ENCODE measurements at places on chromosomes 1 and 21.

DNA sequence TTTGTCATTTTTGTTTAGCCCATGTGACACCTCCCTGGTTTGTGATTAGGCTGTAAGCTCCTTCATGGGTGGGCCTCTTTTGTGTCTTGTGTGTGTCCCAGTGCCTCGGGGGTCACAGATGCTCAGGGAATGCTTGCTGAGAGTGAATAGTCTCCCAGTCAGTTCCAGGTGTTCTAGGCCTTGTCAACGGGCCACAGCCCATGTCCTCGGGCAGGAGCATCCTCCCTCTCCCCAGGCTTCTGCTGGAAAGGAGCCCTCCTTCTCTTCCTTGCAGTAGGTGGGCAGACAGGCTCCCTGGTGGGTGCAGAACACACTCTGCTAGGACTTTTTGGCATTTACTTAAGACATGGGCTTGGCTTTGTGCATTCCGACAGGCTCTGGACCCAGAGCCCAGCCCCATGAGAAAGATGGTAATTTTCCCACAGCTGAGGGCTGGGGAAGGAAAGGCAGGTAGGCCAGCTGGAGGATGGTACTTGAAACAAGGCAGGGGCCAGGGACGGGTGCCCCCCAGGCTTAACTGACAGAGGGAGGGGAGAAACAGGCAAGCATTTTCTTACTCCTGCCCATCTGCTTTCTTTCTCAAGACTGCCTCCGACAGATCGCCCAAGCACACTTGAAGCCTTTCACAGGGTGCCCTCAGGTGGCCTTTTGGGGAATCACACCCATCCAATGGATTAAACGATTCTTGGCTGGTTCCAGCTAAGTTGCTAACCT lies 7.1 kb upstream of the CPLANE2 start:
- peak; percentile 90 for DNase-seq

DNA sequence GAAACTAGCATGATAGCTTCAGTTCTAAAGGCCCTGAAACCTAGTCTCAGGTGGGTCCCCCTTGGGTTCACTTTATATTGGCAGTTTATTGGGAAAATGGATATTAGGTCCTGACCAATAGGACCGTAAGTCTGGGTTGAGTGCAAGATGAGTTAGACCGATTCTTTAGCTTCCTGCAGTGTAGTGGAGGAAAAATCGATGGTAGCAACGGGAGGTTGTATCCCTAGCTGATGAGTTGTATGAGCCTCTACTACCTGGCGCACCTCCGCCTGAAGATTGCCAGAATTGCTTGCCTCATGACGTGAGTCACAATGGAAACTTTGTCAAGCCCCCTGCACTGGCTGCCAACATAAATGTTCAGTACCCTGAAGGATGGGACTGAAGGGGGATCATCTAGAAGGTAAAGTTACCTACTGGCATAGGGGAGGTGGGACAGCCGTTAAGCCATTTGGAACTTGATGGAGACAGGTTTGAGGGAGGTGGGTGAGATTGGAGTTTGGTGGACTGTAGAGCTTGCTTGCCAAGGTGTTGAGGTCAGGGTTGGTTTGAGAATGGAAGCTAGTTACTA lies 3.9 kb downstream of the RCC1 start:
- DNase-seq: peak; percentile 69

DNA sequence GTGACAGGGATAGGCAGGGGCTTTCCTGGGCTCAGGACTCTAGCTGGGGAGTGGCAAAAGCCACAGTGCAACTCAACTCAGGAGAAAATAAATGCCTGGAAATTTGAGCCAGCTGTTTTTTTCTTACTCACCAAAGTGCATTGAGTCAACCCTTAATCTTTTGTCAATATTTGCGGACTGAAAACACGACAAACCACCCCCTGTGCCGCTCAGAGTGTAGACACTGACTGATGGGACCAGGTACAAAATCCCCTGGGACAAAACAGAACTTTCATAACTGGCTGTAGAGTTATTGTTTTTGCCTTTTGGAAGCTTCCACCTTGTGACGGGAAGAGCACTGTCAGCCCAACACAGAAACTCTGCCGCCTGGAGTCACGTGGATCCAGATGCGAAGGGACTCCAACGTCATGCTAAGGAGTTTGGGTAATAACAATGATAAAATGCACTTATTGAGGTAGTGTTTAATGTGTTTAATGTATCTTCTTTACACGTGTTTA lies 164.6 kb downstream of the PLPP3 start:
- DNase-seq: no peak

DNA sequence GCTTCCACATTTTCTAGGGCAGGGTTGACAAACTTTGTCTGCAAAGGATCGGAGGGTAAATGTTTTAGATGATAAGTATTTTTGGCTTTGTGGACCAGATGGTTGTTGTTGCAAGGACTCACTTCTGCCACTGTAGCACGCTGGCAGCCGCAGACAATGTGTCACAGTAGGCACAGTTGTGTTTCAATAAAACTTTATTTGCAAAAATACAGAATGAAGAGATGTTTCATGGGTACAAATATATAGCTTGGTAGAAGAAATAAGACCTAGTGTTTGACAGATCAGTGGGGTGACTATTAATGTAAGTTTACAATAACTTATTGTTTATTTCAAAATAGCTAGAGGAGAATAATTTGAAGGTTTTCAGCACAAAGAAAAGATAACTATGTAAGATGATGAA lies 127.8 kb downstream of the GRIK3 start:
- DNase-seq: no peak

DNA sequence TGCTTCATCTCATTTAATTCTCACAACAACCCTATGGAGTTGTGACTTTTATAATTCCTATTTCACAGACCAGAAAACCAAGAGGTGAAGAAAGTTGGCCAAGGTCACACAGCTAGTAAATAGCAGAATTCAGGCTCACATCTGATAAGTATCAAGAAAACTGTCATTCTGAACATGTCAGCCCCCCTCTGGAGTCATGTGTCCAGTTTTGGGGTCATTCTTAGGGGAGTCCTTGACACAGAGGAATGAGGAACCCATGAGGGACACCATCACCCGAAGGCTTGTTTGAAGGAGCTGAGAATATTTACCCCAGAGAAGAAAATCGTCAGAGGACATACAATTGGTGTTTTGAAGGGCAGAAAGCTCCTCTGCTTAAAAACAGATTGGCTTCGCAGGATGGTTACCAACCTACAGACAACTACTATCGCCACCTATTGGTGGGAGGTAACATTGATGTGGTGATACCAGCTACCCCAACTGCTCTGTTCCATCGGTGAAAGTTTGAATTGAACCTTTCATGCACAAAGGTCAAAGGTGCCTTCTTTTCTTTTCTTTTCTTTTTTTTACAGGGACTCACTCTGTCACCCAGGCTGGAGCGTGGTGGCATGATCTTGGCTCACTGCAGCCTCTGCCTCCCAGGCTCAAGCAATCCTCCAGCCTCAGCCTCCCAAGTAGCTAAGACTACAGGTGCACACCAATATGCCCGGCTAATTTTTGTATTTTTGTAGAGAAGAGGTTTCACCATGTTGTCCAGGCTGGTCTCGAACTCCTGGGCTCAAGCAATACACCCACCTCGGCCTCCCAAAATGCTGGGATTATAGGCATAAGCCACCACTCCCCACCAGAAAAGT lies 31.3 kb downstream of the NCMAP start:
- DNase-seq: peak; percentile 70

- peak; percentile 100 for DNase-seq
These were observed 37.0 kb downstream of the NUAK2 start for GRCh38 chr1:205284420-205285144.

DNA sequence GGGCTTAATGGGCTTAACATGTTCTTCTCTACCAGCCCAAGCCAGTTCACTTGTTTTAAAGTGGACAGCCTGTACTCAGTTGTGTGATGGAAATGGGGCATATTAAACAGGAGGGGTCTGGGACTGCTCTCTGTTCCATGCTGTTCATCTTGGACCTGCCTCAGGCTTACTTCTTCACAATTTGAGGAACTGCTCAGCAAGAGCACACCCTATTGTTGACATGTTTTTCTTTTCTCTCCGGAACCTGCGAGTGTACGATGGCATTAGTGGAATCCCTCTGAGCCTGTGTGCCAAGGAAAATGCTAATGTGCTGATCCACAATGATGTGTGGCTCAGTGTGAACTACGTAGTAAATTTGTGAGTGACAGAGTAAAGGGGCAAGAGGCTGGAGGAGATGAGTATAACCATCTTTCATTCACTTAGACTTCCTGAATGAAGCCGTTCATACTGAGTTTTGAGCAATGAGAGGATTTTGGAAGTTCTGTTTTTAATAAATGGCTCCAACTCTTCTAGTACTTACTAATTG lies 6.9 kb downstream of the AHCYL1 start:
- no peak for DNase-seq

GRCh38 chr1:159915571-159916241 lies 9.6 kb downstream of the TAGLN2 start:
- DNase-seq: peak; percentile 96

DNA sequence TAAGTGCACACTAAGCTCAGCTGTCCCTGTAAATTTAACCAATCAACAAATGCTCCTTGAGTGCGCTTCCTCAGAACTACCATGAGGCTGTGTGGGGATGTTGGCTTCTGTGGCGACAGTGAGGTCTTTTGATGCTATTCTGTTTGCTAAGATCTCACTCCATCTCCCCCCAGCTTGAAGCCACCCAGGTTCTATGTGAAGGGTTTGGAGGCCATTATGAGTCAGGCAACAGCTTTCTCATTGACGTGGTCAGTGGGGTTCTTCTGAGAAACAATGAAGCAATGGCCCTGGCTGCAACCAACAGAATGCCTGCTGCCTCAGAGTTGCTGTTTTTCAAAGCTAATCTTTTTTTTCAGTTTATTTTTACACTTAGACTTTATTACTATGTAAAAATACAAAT lies 205.5 kb downstream of the PTBP2 start:
- DNase-seq: peak; percentile 16

DNA sequence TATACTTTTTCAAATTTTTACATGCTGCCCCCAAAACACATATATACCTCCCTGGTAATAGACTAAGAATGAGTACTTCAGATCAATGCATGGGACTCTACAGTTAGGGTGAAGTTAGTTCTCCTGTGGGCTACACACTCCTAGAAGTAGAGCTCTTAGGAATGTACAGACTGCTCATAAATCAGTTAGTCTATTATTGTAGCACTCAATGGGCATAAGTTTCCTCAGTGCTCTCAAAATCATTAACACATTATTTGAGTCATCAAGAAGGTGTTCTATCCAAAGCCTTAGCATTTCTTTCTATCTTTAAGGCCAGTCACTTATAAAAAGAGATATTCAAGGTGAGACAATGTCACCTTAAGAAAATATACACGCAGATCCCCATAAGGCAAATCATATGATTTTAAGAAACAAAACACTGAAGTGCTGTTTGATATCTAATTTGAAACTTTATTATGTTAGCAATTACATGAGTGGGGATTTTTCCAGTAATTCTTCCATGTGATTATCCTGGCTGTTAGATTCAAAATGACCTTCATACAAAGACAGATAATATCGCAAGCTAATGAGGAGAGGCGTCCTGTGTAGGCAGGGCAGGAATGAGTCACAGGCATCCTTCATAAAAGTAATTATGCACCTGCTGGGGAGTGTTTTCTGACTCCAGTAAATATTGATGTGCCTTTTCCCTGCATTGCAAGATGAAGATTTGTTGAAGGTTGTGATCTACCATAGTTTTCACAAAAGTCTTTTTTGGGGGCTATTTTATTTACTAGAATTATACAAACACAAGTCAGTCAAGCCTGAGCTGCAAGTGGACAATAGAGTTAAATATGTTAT lies 167.2 kb upstream of the ATP1B1 start:
- no peak for DNase-seq

GRCh38 chr1:95353194-95353593 lies 119.2 kb downstream of the RWDD3 start:
- no peak for DNase-seq

DNA sequence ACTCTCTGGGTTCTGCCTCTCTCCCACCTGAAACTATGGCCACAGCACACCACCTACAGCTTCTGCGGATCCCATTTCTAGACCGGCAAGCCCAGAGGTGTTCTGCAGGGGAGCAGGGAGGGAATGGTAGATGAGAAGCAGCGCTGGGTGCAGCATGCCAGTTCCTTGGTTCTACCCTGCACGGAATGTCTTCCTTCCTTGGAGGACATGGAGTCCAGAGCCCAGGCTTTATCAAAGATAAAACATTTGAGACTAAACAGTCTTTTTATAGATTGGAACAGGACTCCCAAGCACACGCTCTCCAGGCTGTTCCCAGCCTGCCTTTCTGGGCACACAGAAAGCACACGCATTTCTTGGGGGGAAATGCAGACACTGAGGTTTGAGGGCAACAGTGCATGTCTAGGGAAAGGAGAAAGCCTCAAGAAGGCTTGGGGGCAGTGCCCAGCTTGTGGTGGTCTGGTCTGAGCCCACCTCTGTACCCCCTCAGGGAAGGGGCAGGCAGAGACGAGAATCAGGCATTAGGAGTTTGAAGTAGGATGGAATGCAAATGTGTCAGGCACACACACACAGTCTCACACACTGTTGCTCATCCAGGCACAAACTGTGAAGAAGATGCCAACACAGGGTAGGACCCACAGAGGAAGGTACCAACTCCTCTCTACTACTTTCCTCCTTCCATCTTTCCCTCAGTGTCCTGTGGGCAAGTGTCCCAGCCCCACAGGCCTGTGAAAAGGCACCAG lies 29.7 kb downstream of the LGR6 start:
- no peak for DNase-seq

- DNase-seq: no peak
These were observed 157.2 kb downstream of the S1PR1 start for GRCh38 chr1:101394041-101394440.

DNA sequence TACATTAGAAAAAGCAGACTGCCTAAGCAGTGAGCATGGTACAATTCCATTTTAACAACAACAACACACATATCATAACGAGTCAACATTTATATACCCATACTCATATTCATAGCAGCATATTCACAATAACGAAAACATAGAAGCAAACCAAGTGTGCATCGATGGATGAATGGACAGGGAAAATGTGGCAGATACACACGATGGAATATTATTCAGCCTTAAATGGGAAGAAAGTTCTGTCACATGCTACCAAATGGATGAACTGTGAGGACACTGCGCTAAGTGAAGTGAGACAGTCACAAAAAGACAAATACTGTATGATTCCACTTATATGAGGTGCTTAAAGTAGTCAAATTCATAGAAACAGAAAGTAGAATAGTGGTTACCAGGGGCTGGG lies 9.5 kb upstream of the MAN1C1 start:
- no peak for DNase-seq

- peak; percentile 58 for DNase-seq
These were observed 20.8 kb upstream of the GBP1 start for GRCh38 chr1:89085781-89086180.

DNA sequence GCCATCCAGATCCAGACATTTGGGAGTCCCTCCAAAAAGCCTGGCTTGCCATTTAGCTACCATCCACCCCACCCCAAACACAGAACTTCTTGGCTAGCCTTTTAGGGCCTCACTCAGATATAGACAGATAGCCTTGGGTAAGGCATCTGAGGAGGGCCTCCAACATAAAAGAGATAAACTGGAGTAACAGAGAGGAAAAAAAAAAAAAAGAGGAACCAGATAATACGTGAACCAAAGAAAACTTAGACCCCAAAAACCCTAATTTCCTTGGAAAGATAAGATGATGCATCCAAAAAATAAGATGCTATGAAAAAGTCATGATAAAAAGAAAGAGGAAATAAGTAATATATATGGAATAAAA lies 19.8 kb upstream of the LSS start:
- DNase-seq: no peak

- DNase-seq: no peak
These were observed 156.7 kb upstream of the PTGFR start for GRCh38 chr1:78334114-78334513.

- DNase-seq: no peak
These were observed 244.7 kb downstream of the PTPRU start for GRCh38 chr1:29481031-29481430.

- no peak for DNase-seq
These were observed 991 bp downstream of the SELENBP1 start for GRCh38 chr1:151371370-151372057.

All from mesendoderm (in vitro differentiated cells).